ENCODE measurements at places on chromosomes 1 and 21.

DNA sequence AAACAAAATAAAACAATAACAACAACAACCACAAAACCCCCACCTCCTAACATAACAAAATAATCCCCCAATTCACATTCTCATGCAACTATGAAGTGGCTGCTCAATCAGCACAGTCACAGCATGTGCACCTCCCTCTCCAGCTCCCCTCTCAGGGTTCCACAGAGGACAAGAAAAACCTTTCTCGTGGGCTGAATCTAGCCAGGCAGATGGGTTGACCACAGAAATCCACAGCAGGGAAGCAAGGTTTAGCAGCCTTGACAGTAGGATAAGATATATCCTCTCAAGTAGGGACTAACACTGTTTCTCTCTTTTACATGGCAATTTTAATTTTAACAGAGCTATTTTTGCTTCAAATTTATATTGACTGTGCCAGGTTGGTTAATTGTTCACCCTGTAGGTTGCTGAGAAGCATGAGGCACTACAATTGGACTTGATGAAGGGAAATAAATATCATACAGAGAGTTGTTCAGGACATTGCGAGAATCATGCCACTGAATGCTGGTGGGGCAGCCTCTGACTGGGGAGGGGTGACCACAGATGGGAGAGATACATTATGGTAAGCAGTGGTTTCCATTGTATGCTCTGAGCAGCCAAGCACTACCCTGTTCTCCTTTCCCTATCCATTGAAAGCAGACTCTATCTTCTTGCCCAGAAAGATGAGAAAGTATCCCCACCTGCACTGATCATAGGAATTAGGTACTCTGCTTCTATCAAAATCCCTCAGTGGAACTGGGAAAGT, 535.1 kb downstream of the DPYD start:
- DNase-seq, result no peak

- DNase-seq, result no peak
These were observed 30.3 kb downstream of the PTPRC start for GRCh38 chr1:198669023-198669698.

DNA sequence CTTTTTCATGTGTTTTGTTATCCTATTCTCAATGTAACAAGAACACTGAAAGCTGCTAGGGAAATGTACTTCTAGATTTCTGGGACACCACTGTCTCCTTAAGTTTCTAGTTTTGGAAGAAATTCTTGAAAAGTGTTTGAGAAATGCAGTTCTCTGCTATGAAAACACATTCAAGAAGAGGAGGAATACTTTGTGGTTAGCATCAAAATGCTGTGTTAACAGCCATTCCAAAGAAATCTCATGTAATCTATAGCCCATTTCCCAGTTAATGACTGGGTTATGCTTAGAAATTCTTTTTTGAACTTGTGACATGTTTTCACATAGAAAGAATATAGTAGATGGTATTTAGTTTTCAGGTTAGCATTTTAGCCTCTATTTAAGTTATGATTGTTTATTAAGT, 6.0 kb downstream of the RAVER2 start:
- no peak for DNase-seq

GRCh38 chr1:56063461-56063860, 515.9 kb downstream of the PLPP3 start:
- no peak for DNase-seq

GRCh38 chr1:94817712-94818111, 2.4 kb upstream of the SLC44A3 start:
- DNase-seq, result no peak

GRCh38 chr1:165143437-165144065, 213.0 kb downstream of the LMX1A start:
- DNase-seq, result no peak

DNA sequence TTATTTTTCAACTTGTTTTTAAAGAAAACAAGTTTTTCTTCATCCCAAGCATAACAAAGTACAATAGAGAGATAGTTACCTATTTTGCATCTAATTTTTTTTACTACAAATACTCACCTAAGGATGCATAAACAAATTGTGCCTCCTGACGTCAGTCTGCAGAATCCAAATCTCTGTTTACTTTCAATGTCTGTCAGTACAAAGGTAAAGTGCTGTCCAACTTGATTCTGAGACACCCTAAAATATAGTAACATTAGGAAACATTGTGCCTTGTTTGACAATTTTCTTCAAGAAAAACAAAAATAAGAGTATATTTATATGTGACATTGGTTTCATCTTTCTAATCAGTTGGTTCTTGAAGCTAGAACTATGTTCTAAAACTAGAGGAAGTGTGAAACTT, 103.4 kb downstream of the DENND1B start:
- DNase-seq, result no peak

DNA sequence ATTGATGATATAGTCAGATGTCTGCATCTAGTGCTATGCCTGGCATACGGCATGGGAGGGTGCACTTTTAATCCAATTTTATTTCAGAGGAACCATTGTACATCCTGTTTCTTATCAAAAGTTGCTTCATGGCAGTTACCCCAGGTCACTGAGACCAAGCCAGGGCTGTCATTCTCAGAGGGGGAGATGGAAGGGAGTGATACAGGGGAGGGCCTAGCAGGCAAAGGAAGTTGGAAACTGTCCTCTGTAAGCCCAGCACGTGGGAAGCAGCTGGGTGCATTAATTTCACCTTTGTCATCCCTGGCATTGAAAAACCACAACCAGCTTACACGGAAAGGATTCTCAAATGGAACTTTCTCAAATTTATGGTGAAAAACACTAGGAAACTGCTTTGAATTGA, 458.7 kb upstream of the ADAMTS5 start:
- no peak for DNase-seq

DNA sequence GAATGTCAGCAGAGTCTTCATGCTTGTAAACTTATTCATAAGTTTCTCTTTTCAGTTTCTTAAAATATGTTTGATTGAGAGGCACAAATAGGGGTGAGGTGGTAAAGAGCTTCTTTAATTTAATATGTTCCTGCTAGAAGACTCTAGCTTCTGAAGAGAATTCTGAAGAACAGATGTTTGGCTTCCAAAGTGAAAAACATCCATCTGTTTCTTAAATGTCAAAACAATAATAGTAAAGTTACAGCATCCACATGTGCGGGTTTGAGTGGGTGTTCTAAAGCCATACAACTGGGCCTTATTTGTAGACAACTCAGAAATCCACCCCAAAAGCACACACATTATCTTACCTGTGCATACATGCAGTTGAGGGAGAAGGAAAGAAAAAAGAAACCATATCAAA, 144.0 kb upstream of the ADGRL4 start:
- DNase-seq, result no peak

GRCh38 chr1:107687849-107688753, 276.9 kb downstream of the VAV3 start:
- DNase-seq, result no peak

GRCh38 chr21:42595283-42596187, 57.9 kb upstream of the PDE9A start:
- DNase-seq, result no peak

DNA sequence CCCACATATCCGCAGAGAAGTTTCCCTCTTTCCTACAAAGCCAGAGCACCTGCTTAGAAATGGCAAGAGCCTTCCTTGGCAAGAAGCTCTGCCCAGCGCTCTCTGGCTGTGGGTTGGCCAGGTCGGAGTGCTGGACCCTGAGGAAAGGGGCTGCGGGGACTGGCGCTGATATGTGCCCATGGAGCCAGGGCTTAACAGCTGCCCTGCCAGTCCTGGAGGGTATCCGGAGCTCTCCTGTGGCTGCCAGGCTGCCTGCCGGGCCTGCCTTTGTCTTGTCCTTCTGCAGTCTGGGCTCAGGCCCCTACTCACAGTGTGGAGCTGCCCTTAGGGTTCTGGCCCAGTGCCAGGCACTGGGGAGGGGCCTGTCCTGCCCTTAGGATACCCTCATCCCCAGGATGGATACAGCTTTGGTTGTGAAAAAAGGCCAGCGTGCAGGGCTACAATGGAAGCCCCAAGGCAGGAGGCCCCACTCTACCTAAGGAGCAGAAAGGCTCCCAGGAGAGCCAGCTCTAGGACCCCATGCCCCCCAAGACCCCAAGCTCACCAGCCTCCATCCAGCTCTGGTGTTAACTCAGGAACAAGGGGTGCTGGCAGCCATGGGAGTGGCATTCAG, 43.4 kb downstream of the KIAA1614 start:
- no peak for DNase-seq

DNA sequence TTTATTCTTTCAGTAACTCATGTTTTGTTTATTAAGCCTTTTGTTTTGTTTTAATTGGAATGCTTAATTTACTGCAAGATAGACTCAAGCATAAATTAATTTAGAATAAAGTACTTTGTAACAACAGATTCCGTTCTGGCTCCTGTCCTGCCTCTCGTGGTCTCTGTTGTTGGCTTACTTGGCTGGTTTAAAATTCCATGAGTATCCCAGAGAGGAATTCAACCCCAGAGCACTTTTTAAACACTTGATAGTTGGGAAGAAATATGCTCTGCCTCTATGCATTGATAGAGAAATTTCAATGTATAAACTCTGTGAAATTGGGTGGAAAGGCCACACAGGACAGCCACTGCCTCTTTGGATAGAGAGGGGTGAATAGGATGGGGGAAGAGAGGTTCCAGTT, 89.7 kb downstream of the ATP5PO start:
- DNase-seq, result no peak

DNA sequence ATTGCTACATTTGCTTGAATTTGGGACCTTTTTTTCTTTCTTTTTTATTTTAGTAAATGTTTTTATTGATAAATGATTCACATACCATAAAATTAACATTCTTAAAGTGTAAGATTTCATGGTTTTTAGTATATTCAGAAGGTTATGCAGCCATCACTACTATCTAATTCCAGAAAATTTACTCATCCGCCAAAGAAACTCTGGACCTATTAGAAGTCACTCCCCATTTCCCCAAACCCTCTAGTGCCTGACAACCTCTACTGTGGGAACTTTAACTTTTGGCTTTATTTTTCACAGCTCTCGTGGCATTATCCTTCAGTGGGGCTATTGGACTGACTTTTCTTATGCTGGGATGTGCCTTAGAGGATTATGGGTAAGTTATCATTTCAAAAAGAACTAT, 4.5 kb downstream of the LEPR start:
- no peak for DNase-seq

- DNase-seq, result no peak
These were observed 52.2 kb upstream of the ARTN start for GRCh38 chr1:43881415-43881814.

DNA sequence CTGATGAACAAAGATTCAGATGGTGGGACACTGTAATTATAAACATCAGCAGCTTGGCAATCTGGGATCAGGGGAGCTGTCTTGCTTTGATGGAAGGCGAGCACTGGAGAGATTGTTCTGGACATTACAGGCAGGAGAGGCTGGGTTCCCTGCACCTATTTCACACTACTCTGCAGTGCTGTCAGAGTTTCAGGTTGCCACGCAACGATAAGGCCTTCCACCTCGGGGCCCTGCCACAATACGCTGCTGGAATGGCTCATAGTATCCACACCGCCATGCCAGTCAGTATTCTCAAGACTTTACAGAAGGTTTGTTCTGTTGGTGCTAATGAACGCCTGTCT, 96.8 kb downstream of the GLIS1 start:
- DNase-seq, result no peak

- DNase-seq, result no peak
These were observed 871 bp upstream of the ERICH3 start for GRCh38 chr1:74674278-74675048.

DNA sequence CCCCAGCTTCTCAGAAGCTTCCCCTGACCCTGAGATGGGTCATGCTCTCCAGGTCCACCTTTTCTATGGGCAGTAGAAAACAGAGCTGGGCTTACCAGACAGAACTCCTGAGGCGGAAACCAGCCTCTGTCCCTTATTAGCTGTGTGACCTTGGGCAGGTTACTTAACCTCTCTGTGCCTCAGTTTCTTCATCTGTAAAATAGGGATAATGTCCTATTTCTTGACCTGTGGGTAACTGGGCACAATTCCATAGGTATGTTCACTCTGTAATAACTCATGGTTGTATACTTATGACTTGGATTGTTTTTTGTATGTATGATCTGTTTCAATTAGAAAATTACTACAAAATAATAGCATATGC, 57.1 kb upstream of the EDN2 start:
- no peak for DNase-seq

DNA sequence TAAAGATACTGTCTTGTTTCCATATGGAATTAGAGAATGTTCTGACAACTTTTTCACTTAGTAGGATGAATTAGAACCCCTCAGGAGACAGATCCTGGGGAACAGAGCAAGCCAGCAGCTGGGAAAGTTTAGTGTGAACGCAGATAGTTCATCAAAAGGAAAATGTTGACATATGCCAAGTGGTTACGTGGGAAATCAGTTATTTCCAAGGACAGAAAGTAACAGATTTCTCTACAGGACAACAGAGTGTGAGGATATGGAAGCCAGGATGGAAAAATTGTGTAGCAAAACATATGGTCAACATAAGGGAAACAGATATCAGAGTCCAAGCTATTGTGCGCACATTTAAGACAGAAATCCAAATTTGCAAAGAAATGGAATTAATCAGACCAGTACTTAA, 419.5 kb downstream of the LRRIQ3 start:
- DNase-seq, result no peak

DNA sequence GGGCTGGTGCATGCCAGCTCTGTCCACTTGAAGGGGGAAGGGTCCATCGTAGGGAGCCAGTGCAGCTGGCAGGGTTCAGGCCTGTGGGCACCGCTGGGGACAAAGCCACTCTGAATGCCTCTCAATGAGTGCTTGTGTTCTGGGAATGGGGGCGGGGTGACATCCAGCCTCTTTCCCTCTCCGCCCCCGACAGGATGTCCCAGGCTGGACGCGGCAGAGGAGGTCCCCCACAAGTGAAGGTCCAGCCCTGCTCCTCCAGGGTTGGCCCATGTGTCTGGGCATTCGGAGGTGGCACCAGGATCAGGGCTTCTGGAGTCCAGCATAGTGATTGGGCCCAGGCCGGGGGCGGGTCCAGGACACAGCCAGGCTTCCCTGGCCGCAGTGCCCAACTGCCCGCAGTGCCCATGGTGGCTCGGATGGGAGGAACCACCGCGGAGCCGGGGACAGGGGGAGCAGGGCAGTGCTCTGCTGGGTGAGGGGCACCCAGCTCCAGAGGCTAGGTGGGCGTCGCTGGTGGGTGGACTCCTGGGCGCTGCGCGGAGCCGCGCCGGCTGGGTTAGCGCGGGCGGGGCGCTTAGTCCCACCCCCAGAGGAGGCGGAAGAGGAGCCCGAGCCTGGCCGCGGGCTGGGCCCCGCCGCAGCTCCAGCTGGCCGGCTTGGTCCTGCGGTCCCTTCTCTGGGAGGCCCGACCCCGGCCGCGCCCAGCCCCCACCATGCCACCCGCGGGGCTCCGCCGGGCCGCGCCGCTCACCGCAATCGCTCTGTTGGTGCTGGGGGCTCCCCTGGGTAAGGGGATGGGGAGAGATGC, at the start of gene SHISA4:
Gene SHISA4 (plus strand): TSS at position 617 of the 808 bp plus-strand sequence. CDS start 97 bp downstream, at position 714.
- DNase-seq, result no peak

DNA sequence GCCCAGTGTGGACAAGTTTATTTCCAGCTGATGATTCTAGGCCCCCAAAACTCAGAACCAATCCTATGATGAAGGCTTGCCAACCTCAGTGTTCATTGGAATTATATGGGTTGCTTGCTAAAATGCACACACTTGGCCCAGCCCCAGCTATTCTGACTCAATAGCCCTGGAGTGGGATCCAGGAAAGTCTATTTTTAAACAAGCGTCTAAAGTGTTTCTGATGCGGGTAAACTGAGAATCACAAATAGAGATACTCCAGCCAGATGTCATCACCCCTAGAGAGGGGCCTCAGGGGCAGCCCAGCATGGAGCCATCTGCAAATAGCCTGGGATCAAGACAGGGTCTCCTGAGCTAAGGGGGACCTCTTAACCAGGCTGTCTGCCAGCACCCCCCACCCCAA, 46.0 kb downstream of the PKP1 start:
- no peak for DNase-seq
